Stimulated activated CD8-positive, alpha-beta memory T cell treated with anti-CD3 and anti-CD28 coated beads, Interleukin-15, amount 100 ng/mL, for 48 hours (primary cell): ENCODE measurements at places on chromosomes 7 and 10.

GRCh38 chr7:17463511-17464085 lies 165.1 kb downstream of the AHR start:
- no peak for DNase-seq

GRCh38 chr7:122055073-122055472 lies 89.0 kb downstream of the AASS start:
- no peak for DNase-seq

GRCh38 chr10:3881622-3882021 lies 96.6 kb upstream of the KLF6 start:
- DNase-seq, result no peak

DNA sequence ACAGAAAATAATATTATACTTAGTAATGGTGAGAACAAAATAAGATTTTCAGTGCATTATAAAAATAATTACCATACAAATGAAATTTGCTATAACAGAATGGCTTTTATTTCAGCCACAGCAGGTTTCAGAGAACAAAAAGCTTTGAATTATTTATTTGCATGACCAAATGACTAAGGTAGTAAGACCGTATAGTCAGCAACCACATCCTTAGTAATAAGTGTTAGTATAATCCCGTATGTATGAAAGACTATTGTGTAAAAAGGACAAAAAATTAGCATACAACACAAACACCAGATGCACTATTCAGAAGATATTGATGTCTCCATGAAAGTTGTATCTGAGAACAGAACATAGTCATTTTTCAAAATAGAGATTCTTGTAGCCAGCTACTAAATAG lies 12.2 kb downstream of the PDZD8 start:
- DNase-seq, result no peak

GRCh38 chr7:142485617-142486226 lies 227.9 kb upstream of the PRSS58 start:
- no peak for DNase-seq

DNA sequence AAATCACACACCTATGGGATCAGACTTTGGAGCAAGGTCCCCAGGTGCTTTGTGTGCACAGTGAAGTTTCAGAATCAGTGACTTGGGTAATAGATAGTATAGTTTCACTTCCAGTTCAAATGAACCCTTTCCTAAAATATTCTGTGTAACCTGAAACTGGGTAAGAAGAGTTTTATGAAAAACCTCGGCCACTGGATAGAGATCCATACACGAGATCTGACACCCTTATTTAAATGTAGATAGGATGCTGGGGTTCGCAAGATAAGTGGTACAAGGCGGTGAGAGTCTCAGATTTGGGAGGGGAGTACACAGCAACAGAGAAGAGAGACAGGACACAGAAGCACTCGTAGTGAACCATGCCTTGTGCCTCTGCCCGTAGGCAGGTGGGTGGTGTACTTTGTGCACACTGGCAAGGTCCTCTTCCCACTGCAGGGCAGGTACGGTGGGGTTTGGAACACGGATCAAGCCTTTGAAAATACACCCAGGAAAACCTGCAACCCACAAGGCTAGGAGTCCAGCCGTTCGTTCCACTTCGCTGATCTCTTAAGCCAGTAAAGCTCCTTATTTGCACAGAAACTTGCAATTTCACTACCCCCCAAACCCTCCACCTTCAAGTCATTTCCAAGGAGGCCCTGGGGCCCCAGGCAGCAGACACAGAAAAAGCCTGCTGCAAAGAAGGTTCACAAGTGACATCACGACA lies 162.8 kb downstream of the USP6NL start:
- DNase-seq, result no peak

DNA sequence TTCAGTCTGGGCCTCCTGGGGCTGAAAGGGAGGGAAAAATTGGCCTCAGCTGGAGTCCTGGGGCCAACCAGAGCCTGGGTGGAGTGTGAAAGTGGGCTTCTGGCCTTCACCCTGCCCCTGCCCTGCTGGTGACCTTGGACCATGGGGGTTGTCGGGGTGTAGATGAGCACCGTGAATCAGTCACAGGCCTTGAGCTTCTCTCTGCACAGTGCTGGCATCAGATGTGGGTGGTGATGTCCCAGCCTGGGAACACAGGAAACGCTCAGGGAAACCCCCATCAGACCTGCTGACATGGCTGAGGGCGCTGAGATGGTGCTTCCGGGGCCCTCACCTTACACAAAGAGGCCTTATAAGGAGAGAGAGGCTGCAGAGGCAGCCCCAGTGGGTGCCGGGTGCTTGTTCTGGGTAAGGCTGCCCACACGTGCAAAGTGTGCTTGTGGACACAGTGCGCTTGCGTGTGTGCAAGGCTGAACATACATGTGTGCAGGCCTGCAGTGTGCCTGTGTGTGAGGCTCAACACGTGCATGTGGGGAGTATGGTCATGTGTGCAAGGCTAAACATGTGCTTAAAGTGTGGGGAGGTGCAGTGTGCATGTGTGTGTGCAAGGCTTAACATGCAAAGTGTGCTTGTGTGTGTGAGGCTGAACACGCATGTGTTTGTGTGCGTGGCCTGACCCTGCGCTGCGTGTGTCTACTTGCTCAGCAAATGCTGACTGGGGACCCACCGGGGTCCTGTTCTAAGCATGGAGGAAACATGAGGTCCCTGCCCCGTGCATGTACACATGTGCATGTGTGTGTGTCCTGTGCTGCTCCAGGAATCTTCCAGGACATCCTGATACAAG lies 6.5 kb downstream of the ARPC1B start:
- DNase-seq, result peak; percentile 85

- DNase-seq, result no peak
These were observed 66.5 kb upstream of the SLC35G1 start for GRCh38 chr10:93827056-93827804.

GRCh38 chr10:113427811-113428558 lies 124.9 kb upstream of the HABP2 start:
- DNase-seq, result no peak

GRCh38 chr7:27240015-27240731 lies 2.4 kb upstream of the EVX1 start:
- no peak for DNase-seq

DNA sequence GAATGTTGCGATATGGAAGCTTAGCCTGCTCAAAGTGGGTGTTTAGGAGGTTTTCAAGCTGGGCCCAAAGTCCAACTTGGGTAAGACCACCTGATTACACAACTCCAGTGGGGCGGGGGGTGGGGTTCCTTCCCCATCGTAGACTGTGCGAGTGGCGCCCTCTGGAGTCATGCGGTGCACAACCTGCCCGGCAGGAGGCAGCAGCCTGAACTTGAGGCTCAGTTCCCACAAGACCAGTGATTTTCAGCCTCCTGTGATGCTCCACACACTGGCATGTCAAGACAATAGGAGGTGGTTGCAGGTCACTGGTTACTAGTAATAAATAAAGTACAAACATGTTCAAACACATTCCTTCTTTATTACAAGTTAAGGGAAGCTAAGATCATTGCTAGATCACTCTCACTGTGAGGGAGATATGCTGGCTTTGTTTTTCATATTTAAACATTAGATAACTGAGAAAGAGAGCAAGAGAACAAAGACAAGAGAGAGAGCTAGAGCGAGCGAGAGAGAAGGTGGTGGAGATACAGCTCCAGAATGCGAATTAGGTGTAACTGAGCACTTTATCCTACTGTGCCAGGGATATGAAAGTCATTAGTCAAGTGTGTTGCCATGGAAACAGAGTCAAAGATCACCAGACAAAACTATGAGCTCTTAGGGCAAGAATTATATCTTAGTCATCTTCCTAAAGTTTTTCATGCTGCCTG lies 97.4 kb upstream of the BMPER start:
- no peak for DNase-seq

DNA sequence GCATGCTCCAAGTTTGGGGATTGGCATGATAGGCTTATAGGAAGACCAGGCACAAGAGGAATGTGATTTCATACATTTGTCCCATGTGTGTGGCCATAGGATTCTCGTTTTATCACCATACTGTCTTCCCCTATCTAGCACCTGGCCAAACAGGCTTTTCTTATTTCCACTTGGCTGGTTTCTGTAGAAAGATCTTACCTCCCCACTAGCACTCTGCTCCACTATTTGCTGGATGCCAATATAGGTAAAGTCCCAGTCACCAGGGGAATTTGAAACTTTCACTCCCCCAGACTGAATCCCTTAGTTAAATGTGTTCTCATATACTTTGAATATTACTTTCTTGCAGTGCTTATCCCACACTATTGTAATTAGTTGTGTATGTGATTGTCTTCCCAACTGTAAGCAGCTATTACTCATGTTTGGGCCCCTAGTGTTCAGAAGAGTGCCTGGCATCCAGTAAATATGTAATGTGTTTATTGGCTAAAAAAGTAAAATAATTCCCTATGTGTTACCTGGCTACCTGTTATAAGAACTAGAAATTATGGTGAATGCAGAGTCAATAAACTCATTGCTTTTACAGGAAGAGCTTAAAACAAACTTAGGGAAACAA lies 109.0 kb downstream of the LRMDA start:
- no peak for DNase-seq

- no peak for DNase-seq
These were observed 180.1 kb downstream of the TCF7L2 start for GRCh38 chr10:113130014-113130641.

DNA sequence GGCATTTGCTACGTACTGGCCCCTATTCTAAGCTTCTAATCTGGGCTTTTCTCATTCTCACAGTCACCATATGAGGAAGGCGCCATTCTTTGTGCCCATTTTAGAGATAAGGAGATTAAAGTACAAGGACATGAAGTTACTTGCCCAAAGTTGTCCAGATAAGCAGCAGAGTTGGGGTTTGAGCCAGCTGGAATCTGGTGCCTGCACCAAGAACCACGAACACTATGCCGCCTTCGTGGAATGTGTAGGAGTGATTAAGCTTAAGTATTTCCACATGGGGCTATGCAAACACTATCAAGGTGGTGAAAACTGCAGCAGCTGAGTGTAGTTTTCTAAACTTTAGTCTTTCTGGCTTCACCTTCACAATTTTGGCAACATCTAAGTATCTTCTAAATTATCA lies 342.7 kb upstream of the ETV1 start:
- DNase-seq, result no peak

DNA sequence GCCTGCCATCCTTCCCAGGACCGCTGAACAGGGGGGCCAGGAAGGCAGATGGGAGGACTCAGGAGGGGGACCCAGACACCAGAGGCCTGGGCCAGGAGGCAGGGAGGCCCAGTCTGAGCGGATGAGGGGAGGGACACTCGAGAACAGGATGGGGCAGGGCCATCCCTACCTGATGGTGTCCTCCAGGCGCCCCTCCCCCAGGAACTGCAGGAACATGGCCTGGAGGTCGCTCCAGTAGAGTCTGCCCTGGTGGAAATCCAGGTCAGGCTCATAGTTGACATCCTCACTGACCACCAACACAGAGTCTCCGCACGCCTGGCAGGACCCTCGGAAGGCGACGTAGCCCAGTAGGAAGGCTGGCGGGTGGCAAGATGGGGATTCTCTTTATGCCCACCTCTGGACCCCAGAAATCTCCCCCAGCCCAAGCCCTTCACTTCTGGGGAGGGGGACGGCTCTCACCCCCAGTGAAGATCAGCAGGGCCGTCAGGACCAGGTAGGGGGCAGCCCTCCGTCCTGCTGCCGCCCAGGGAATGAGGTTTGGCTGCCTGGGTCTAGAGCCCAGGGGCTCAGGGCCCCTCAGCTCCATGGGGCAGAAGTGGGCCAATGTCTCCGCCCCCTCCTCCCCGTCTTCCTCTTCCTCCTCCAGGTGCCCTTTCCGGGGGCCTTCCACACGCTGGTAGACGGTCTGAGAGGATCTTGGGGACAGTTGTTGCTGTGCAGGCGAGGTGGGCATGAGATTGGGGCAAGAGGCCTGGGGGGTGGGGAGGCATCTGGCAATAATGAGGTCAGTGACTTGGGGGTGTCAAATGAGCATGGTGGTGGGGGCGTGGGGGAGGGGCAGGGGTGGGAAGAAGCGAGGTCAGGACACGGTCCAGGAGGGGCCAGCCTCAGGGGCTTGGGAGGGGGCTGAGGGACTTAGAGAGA lies 573 bp downstream of the TFR2 start:
- no peak for DNase-seq

- DNase-seq, result no peak
These were observed 21.8 kb downstream of the FOXL3 start for GRCh38 chr7:311796-312195.

DNA sequence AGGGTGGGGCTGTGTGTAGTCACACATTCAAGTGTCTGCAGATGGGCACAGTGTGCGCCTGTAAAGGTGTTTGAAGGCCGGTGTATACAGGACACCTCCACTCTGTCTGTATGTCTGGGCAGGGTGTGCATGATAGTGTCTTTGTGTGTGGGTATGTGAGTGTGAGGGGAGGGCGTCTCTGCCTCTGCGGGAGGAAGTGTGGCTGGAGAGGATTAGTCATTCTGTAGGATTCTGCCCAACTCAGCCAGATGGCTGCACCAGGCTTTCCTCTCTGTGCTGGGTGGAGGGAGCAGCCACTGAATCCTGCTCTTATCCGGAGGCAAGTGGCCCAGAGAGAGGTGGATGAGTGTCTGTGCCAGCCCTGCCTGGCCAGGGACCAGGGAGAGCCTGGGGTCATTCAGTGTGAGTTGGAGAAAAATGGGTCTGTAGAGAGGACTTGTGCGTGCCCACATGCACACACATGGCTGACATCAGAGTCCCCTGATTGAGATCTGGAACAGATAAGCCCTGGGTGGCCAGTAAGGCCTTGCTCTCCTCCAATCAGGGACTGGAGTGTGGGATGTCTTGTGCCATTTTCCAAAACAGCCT lies 1.7 kb downstream of the SFXN3 start:
- DNase-seq, result peak; percentile 55

GRCh38 chr7:31805209-31805818 lies 118.3 kb downstream of the PPP1R17 start:
- DNase-seq, result no peak

GRCh38 chr7:102146122-102146521 lies 140.5 kb upstream of the SH2B2 start:
- DNase-seq, result no peak

GRCh38 chr7:100401811-100402210 lies 26.7 kb downstream of the ZCWPW1 start:
- no peak for DNase-seq

DNA sequence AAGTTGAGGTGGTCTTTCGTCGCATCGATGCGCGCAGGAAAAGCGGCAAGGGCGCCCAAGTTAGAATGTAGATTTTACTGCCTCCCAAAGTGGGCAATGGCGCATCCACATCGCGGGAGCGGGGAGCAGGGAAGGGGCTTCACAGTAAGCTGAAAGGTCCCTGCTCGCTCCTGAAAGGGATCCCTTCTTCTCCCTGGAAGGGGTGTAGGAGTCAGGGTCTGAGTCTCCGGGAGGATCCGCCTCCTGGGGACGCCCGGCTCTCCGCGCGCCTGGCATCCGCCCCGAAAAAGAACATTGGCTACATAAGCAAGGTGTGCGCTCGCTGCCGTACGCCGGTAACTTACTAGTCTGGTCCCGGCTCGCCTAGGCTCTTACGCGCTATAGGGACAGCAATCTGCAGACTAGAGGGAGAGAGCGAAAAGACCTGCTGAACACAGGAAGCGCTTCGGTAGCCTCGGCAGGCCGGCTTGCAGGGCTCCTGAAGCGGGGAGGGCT lies 804 bp downstream of the UNC5B start:
- DNase-seq, result peak; percentile 13
